ENCODE measurements at places on chromosomes 7 and 10. TPM values are rescaled to one million over a fixed set of nuclear protein-coding genes. Genes with fewer than 3 reads are reported as not detected.

The TRPV6 gene
- not detected for polyA plus RNA-seq

The IFIT1B gene
- not detected for polyA plus RNA-seq

The LIPM gene
- not detected for polyA plus RNA-seq

The TAC1 gene
- 0.60 TPM for polyA plus RNA-seq

The ZFAND2A gene
- 99.7 TPM for polyA plus RNA-seq

The KAZALD1 gene
- 40.2 TPM for polyA plus RNA-seq

The APBB1IP gene
- 3.0 TPM for polyA plus RNA-seq

The HYCC1 gene
- polyA plus RNA-seq, result 1.4 TPM

The PRSS37 gene
- not detected for polyA plus RNA-seq

The NRG3 gene
- polyA plus RNA-seq, result not detected

The TET1 gene
- polyA plus RNA-seq, result not detected

The SPDYE8 gene
- not detected for polyA plus RNA-seq

The LYZL2 gene
- not detected for polyA plus RNA-seq

The HOXA2 gene
- 0.69 TPM for polyA plus RNA-seq

The PDZD7 gene
- polyA plus RNA-seq, result not detected

The FOXP2 gene
- polyA plus RNA-seq, result 2.8 TPM

The ZSCAN21 gene
- polyA plus RNA-seq, result 4.3 TPM

The TFR2 gene
- polyA plus RNA-seq, result not detected

The MINDY4 gene
- 2.3 TPM for polyA plus RNA-seq

The C1GALT1 gene
- polyA plus RNA-seq, result 11.6 TPM

The PTN gene
- polyA plus RNA-seq, result not detected

The CISD1 gene
- 31.2 TPM for polyA plus RNA-seq

The FXYD4 gene
- not detected for polyA plus RNA-seq

The SPDYE11 gene
- not detected for polyA plus RNA-seq

The LGI1 gene
- 0.89 TPM for polyA plus RNA-seq

The MMRN2 gene
- polyA plus RNA-seq, result 6.5 TPM

The DMBT1 gene
- polyA plus RNA-seq, result 1.2 TPM

The ECHS1 gene
- 187 TPM for polyA plus RNA-seq

The CYCS gene
- polyA plus RNA-seq, result 336 TPM

The OR2A5 gene
- polyA plus RNA-seq, result not detected

The ARL4A gene
- polyA plus RNA-seq, result 98.5 TPM

The CCDC7 gene
- polyA plus RNA-seq, result 2.4 TPM

The ELMO1 gene
- 13.6 TPM for polyA plus RNA-seq

The LRIT1 gene
- not detected for polyA plus RNA-seq

The ANXA8 gene
- polyA plus RNA-seq, result not detected

The ATP5F1C gene
- polyA plus RNA-seq, result 993 TPM

The WDR37 gene
- 5.4 TPM for polyA plus RNA-seq

The CHST15 gene
- 3.5 TPM for polyA plus RNA-seq

The TFEC gene
- 2.1 TPM for polyA plus RNA-seq

The PAX4 gene
- polyA plus RNA-seq, result 1.2 TPM

The XRCC2 gene
- 2.2 TPM for polyA plus RNA-seq

The PDIA4 gene
- polyA plus RNA-seq, result 11.4 TPM

The DGKI gene
- 0.60 TPM for polyA plus RNA-seq

The ACBD7 gene
- not detected for polyA plus RNA-seq

The CYP2C9 gene
- 2.5 TPM for polyA plus RNA-seq

The GUSB gene
- polyA plus RNA-seq, result 26.4 TPM

The DEPP1 gene
- polyA plus RNA-seq, result 53.6 TPM

The ATOH7 gene
- 0.15 TPM for polyA plus RNA-seq

The ADCY1 gene
- polyA plus RNA-seq, result 0.60 TPM

Measured in sigmoid colon (tissue), 7 donors.